Psoas muscle (tissue), 8 donors: ENCODE measurements at places on chromosomes 12 and 14. TPM values are rescaled to one million over a fixed set of nuclear protein-coding genes. Genes with fewer than 3 reads are reported as not detected.
A peak's percentile ranks its signal among the peaks of the same experiment; 100 is the strongest.

The SLC38A4 gene
- total RNA-seq, result 9.2 TPM

DNA sequence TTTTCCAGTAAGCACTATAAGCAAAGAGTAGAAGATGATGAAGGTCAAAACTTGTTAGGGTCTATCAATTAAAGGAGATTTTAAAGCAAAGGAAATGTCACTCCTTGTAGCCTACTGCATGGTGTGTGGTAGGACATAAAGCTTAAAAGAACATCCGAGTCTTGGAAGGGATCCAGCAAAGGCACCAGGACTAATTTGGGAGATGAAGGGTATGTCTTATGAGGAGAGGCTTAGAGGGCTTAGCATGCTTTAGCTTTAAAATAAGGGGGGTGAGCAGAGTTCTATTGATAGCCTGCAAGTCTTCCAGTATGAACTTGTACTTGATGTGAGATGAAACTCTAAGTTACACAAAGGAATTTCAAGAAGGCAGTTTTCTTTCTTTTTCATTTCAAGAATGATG, 11.8 kb upstream of the MYBPC1 start:
- peaks cover 17% of the 10 kb centered on the region for H3K4me1 ChIP-seq
- H3K27ac ChIP-seq, result peak overlapping the region; percentile 46
- no peaks in the 10 kb centered on the region for H3K36me3 ChIP-seq
- no peak for DNase-seq

DNA sequence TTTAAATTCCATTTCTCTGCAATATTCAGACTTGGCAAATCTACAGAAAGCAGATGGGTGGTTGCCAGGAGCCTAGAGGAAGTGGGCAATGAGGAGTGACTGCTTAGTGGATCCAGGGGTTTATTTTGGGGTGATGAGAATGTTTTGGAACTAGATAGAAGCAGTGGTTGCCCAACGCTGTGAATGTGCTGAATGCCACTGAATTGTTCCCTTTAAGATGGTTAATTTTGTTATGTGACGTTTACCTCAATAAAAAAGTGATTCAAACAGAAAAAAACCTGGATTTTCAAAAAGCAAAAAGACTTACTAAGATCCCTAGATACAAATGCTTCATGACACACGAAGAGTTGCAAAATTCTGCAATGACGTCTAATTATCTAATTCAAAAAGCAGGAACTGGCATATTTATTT, 34.2 kb downstream of the DAO start:
- no peaks in the 10 kb centered on the region for H3K27me3 ChIP-seq
- no peak for DNase-seq
- H3K36me3 ChIP-seq, result no peaks in the 10 kb centered on the region
- no peak overlapping the region for H3K4me3 ChIP-seq
- H3K4me1 ChIP-seq, result peaks cover 3% of the 10 kb centered on the region
- no peak overlapping the region for H3K27ac ChIP-seq

- DNase-seq, result no peak
- H3K27me3 ChIP-seq, result no peaks in the 10 kb centered on the region
- H3K4me3 ChIP-seq, result no peak overlapping the region
- no peaks in the 10 kb centered on the region for H3K36me3 ChIP-seq
- H3K27ac ChIP-seq, result no peak overlapping the region
Measured at GRCh38 chr12:120680165-120680738, 6.7 kb upstream of the MLEC start.
